ENCODE measurements at places on chromosomes 3 and 15. TPM values are rescaled to one million over a fixed set of nuclear protein-coding genes. Genes with fewer than 3 reads are reported as not detected.

Gene LOXL1
- polyA plus RNA-seq: 22.7 TPM

Gene ANKUB1
- polyA plus RNA-seq: not detected

Gene SERPINI2
- polyA plus RNA-seq: not detected

Gene PRR20G
- polyA plus RNA-seq: 0.67 TPM

Gene PCNP
- polyA plus RNA-seq: 16.4 TPM

Gene DIPK2A
- 18.4 TPM for polyA plus RNA-seq

All from H1 (cell line).